ENCODE measurements at places on chromosomes 1 and 21.

DNA sequence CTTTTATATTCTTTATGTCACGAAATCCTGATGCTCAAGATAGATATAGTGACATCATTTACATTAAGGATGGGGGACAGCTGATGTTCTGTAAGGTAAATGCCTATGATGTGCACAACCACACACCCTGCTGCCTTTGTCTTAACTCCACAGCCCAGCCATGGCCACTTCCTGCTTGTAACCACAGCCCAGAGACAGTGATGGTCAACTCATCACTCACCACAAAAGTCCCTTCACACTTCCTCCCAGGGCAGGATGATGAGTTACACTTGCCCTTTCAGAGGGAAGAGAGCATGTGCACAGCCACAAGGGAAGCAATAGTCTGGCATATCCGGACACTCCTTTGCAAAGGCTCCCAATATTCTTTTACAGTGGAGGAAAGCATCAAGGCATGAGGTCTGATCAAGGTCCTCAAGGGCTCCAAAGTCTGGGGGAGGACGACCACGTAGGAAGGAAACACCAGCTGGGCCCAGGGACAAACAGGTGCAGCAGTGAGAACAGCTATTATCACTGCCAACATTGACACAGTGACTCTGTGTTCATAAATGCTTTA lies 53.8 kb downstream of the PLPP3 start:
- DNase-seq = no peak

GRCh38 chr21:33127868-33128242 lies 57.9 kb downstream of the OLIG1 start:
- no peak for DNase-seq

DNA sequence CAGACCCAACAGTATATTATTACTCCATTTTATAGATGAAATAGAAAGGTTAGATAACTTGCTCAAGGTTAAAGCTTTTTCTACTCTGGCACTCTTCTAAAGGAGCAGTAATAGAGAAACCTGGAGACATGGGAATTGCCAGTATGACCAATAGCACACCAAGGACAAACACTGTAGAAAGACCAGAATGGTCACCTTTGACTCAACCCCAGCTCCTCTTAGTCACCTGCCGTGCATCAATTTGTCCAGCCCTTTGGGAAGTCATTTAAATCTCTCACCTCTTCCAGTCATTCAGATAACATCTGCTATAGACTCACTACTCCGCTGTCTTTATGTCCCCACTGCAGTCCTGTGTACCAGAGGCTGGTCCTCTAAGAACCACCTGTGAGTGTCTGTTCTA lies 23.9 kb upstream of the SLC44A3 start:
- DNase-seq = no peak

DNA sequence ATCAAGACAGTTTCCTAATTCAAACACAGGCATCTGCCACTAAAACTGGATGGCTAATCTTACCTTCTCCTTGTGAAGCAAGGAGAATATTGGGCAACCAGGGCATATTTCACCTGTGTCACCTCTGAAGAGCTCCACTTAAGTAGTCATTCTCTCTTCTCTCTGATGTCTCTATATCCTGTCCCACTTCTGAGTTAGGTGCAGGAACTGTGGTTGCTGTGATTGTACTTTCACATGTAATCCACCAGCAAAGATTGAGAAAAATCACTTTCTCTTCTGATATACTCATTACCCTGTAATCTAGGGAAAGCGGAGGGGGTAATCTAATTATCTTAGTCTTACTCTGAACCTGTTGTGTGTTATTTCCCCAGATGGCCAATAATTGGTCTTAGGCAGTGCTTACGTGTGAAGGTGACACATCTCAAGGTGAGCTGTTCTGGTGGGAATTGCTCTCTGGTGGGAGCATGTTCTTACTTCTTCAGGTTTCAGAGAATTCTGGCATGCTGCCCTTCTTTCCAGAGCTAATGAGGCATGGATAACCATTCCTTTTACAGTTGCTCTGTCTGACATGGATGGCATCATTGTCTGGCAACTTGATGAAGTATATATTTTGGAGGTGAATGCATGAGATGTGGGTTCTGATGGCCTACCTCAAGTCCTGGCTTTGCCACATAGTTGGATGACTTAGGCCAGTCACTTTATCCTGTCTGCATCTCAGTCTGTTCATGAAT lies 12.0 kb downstream of the XCL2 start:
- DNase-seq = no peak

GRCh38 chr1:76093522-76094312 lies 19.2 kb downstream of the ST6GALNAC3 start:
- no peak for DNase-seq

DNA sequence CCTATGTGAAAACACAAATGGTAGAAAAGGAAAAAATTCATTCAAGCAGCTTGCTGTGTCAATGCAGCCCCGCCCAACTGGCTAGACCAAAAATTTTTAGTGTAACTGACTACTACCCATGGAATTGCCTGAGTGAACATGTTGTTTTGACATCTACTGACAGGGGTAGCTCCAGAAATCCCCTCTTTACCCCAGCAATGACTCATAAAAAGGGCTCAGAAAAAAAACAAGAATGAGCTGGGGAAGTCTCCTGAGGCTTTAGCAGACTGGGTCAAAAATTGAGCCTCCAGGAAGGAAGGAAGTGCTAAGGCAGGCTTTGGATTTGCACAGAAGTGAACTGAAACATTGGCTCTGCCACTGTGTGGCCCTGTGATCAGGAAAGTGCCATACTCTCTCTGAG lies 24.4 kb upstream of the FGGY start:
- DNase-seq = no peak

GRCh38 chr21:27339902-27340301 lies 373.0 kb upstream of the ADAMTS5 start:
- DNase-seq = no peak

- DNase-seq = no peak
Observed at GRCh38 chr1:222247081-222247480, 300.8 kb downstream of the HHIPL2 start.

DNA sequence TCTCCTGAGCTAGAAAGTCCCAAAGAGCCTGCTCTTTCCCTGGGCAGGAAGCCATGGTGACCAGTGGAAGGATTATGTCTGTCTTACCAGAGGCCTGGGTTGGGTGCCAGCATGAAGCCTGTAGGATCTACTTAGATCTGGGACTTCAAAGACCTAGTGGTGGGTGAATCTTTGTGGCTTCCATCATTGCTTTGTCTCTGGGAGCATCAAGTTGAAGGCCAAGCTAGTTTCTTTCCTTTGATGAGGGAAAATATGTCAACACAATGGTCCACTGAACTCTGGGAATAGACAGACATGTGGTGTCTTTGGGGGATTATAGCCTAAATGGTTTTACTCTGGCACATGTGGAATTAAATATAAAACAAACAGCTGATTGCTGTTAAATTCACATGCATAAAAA lies 100.5 kb upstream of the HOOK1 start:
- no peak for DNase-seq

GRCh38 chr1:168987923-168988322 lies 118.6 kb upstream of the ATP1B1 start:
- DNase-seq = no peak

- DNase-seq = no peak
Observed at GRCh38 chr1:108592030-108592759, 32.3 kb downstream of the EEIG2 start.

DNA sequence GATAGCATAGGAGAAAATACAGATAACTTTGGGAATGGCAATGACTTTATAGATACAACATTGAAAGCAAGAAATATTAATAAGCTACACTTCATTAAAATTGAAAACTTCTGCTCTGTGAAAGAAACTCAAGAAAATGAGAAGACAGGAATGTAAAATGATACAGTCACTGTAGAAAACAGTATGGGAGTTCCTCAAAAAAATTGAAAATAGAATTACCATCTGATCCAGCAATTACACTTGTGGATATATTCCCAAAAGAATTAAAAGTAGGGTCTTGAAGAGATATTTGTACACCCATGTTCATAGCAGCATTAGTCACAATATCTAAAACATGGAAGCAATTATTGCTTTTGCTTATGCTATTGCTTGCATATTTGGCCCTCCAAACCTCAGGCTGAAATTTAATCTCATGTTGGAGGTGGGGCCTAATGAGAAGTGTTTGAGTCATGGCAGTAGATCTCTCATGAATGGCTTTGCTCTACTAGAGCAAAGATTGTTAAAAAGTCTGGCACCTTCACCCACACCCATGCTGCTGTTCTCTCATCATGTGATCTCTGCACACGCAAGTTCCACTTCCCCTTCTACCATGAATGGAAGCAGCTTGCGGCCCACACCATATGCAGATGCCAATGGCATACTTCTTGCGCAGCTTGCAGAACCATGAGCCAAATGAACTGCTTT lies 15.3 kb upstream of the AHCYL1 start:
- DNase-seq = no peak

DNA sequence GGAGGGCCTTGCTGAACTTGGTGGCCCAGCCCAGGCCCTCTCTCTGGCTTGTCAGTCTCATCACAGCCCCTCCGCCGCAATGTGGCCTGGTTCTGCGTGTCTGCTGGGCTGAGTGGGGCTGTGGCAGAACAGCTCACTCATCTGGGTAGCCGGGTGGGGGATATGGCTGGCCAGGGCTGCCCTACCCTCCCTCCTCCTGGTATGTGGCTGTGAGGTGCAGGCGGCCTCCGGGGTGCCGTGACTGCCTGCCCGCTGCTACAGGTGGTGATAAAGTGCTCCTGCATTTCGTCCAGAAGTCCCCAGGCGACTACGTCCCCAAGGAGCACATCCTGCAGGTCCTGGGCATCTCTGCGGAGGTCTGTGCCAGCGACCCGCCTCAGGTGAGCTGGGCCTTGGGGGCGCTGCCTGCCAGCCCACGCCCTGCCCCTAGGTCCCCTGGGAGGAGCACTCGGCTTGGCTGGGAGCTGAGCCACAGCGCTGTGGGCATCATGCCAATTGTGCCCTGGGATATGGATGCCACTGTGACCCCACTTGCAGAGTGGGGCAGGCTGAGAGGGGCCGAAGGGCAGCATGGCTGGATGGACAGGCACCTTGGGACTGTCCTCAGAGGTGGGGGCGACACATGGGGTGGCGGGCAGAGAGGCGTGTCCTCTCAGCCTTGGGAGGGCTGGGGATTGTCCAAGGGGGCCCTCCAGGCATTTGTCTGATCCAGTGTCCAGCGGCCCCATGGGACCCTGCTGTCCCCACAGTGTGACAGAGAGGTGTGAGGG lies 2.3 kb downstream of the PRXL2B start:
- DNase-seq = no peak

GRCh38 chr1:152961226-152961891 lies 9.1 kb upstream of the SPRR4 start:
- no peak for DNase-seq

DNA sequence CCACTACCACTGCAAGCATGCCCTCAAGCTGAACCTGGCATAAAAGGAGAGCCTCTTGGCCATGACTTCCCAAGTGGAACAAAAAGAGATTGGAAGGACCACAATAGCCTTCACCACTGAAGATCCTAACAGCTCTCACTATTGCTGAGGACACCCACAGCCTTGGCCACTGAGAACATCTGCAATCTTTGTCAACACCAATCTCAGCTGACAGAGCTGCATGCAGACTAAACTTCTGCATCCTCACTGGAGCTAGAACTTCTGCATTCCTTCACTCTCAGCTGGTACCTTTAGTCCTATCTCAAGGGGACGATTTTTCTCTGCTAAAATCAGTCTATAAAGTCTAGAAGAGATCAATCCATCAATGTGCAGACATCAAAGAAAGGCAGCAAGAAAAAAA lies 8.3 kb upstream of the FCRL2 start:
- DNase-seq = no peak
